Substantia nigra (tissue), 51 donors: ENCODE measurements at places on chromosomes 13 and 19.

GRCh38 chr19:55626350-55626749, 2.0 kb upstream of the ZNF784 start:
- no peak for DNase-seq

DNA sequence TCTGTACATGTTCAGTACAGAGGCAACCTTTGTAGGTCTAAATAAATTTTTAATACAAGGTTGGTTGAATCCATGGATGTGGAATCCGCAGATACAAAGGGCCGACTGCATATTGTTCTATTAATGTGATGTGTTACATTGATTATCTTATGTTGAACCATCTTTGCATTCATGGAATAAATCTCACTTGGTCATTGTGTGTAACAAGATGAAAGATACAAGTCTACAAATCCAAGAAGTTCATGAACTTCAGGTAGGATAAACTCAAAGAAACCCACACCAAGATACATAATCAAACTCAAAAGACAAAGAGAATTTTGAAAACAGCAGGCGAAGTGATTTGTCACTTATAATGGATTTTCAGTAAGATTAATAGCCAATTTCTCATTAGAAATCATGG, 8.0 kb upstream of the TFDP1 start:
- DNase-seq: no peak

DNA sequence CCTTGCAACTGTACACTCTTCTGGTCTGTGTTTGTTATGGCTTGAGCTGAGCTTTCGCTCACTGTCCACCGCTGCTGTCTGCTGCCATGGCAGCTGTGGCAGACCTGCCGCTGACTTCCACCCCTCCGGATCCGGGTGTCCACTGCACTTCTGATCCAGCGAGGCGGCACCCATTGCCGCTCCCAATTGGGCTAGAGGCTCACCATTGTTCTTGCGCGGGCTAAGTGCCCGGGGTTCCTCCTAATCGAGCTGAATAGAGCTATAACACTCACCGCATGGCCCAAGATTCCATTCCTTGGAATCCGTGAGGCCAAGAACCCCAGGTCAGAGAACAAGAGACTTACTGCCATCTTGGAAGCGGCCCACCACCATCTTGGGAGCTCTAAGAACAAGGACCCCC, 2.2 kb upstream of the PSMC4 start:
- no peak for DNase-seq

GRCh38 chr13:88925954-88926353, 1254.8 kb downstream of the SLITRK5 start:
- no peak for DNase-seq

DNA sequence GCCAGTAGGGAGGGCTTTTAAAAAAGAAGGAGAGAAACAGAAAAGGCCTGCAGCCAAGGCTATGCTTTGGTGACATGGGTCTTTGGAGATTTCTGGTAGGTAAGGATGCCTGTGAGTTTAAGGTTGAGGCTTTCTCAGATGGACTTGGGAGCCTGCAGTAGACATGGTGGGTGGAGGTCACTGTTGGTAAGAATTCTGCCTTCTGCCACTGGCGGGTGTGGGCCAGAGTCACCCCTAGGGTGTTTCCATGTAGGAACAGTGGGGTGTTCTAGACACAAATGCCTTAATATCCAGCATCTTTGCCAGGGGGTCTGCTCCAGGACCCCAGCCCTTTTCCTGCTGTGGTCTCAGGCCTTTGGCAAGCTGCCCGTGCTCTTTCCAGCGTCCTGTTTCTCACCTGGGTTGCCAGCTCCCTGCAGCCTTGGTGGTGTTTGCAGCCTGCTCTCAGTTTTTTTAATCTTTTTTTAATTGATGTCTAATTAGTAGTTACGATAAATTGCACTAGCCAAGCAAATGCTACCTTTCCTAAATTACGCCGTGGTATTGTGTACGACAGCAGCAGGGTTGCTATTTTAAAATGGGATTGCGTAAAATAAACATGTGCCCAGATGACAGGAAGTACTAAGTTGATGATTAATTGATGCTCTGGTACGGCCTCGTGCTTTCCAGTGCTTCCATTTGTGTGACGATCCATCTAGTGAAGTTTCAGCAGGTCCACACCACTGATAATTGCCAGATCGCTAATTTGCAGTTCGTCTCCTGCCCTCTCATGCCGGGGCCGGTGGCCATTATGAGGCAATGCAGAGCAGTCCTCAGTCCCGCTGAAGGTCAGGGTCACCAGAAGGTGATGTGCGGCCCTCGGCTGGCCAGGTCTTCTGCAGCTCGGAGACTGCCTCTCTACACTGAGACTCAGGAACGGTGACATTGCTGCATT, 35.3 kb upstream of the NPAS1 start:
- no peak for DNase-seq

- no peak for DNase-seq
Observed at GRCh38 chr19:47447470-47448359, 24.0 kb downstream of the SLC8A2 start.

DNA sequence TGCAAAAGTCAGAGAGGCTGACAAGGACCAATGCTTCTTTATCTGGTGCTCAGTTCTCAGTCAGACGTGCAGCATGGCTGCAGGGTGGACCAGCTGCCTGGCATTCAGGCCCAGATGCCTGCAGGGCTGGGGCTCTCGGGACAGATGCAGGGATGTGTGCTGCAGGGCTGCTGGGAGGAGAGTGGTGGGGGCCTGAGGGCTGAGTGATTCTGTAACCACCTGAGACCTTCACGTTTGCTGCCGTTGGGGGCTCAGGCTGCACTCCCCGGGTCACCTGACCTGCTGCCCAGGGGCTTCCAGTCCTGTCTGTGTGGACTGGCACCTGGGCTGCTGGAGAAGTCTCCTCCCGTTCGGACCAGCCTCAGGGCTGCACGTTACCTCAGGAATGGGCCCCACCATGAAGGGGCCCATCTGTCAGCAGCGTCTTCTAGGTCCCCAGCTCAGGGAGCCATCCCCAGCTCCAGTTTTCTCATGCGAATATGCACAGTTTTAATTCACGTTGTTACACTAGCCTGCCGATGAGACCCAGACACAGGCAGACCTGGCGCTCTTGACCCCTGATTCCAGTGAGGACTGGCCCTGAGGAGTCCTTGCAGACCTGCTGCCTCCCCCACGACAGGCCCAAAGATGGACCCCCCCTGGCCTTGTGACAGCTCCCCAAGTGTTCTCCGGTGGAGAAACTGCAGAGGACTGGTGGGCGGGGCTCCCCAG, 16.9 kb downstream of the KCTD15 start:
- no peak for DNase-seq

DNA sequence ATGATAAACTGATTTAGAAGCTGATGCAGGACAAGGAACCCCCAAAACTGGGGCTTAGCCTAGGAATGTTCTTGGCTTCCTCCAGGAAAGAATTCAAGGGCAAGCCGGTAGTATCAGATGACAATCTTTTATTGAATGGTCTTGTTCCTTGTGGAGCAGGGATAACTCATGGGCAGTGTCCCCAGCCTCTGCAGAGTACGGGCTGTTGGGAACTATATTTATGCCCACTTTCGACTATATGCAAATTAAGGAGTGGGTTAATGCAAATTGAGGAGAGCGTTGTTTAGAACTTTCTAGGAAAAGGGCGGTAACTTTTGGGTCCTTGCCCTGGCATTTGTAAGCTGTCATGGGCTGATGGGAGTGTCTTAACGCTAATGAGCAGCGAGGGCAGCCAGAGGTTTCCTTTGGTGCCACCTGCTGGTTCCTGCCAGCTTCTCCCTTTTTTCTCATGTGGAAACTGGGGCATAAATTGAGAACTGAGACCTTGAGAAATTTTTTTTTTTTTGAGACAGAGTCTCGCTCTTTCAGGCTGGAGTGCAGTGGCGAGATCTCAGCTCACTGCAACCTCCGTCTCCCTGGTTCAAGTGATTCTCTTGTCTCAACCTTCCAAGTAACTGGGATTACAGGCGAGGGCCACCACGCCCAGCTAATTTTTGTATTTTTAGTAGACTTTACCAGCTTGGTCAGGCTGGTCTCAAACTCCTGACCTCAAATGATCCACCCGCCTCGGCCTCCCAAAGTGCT, 79.4 kb upstream of the ABCC4 start:
- DNase-seq: peak; percentile 25

DNA sequence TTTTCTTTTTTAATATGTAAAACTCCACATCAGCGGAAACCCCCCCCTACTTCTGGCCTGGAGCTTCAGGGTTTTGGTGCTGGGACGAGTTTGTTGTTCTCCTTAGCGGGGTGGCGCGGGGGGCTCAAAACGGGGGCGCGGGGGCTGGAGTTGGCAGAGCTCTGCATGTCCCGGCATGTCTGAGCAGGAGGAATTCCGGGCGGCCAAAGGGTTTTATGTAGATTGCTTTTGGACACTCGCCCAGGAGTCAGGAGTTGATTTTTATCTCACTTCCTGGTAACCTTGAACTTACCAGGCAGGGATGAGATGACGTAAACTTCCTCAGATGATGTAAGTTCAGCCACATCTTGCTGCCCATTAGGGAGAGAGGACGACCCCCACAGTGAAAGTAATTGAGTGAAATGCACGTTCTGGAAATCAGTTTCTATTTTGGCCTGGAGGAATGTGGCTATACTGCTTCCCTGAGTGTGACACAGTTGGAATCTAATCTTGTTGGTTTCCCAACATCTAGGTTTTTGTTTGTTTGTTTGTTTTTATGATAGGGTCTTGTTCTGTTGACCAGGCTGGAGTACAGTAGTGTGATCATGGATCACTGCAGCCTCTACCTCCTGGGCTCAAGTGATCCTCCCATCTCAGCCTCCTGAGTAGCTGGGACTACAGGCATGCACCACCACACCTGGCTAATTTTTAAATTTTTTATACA, 21.0 kb upstream of the GDF15 start:
- DNase-seq: no peak

- no peak for DNase-seq
Observed at GRCh38 chr13:63693696-63694095, 2278.0 kb upstream of the PCDH20 start.

GRCh38 chr13:97224544-97225300, 2.6 kb downstream of the MBNL2 start:
- no peak for DNase-seq

DNA sequence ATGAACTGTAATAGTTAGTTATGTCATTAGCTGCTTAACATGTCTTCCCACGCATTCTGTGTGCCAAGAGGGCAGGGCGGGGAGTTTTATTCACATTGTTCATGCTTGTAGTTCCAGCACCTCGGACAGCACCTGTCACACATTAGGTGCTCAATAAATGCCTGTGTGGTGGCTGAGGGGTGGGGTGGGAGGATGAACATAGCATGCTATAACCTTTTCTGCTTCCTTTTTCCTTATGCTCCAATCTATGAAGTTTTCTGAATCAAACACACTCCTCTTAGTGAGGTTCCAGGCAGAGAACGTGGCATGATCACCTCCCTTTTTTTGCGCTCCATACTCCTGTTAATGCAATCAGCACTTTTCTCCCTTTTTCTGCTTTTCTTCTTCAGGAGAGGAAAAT, 15.8 kb upstream of the PTPRS start:
- DNase-seq: no peak

GRCh38 chr13:44230736-44231135, 142.9 kb upstream of the SERP2 start:
- no peak for DNase-seq

- no peak for DNase-seq
Observed at GRCh38 chr13:113934576-113934975, 39.3 kb downstream of the C13orf46 start.

GRCh38 chr19:10829967-10830366, 6.0 kb downstream of the TMED1 start:
- DNase-seq: no peak

- no peak for DNase-seq
Observed at GRCh38 chr19:15136234-15136954, 29.2 kb downstream of the SYDE1 start.

DNA sequence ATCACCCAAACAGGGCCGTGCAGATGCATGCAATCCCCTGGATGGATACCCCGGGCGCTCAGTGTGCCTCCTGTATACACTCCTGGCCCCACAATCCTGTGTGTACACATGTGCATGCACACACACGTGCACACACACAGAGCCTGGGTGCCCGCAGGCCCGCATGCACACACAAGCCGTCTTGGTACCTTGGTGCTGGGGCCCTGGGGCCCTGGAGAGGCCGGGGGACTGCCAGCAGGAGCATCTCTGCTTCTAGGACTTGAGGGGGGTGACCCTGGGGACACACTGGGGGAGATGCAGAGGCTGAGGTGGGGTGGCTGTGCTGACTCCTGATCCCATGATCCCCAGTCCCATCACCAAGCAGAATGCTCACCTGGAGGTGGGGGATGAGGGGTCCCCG, 15.6 kb upstream of the EPOR start:
- no peak for DNase-seq

DNA sequence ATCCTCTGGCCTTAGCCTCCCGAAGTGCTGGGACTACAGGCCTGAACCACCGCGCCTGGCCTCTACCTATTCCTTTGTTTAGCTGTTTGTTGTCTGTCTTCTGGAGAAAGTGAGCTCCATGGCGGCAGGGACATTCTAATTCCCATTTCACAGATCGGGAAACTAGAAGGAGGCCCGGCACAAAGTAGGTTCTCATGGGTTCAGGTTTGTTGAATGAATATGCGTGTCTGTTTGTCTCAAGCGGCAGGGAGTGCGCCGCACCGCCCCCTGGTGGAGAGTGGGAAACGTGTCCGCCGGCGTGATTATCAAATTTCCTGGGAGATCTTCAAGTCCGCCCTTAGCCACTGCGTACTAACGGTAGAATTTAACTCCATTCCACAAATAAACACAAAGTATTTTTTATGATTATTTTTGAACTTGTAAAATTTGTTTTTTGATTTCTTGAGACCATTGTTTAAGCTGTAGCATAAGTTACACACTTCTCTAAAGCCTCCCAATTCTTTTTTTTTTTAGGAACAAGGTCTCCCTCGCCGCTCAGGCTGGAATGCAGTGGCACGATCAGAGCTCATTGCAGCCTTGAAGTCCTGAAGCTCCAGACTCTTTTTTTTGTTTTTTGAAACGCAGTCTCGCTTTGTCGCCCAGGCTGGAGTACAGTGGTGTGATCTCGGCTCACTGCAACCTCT, 8.9 kb upstream of the CCDC9 start:
- DNase-seq: peak; percentile 17

DNA sequence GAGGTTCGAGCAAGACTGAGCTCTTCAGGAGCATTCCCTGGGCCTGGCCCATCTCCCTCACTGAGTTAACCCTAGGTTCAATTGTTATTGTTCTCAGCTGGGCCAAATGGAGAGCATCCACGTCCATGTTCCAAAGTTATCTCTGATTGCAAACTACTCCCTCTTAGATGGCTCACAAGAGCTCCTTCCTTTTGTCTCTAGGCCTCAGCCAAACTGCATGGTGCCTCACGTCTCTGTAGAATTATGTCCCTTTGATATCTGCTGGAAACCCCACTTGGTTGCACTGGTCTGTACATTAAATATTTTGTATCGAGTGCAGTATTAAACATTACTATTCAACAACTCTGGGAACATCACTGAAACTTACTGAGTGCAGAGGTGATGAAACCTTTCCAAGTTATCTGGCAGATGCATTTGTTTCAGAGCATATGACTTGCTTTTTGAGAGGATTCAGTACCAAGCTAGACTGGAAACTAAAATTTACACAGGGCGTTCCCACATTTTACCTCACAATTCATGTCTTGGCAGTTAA, 38.1 kb downstream of the DOCK9 start:
- DNase-seq: no peak

- no peak for DNase-seq
Observed at GRCh38 chr19:283395-283794, 7.8 kb downstream of the PLPP2 start.
